Right renal pelvis (tissue), 4 donors: ENCODE measurements at places on chromosomes 7 and 10.

DNA sequence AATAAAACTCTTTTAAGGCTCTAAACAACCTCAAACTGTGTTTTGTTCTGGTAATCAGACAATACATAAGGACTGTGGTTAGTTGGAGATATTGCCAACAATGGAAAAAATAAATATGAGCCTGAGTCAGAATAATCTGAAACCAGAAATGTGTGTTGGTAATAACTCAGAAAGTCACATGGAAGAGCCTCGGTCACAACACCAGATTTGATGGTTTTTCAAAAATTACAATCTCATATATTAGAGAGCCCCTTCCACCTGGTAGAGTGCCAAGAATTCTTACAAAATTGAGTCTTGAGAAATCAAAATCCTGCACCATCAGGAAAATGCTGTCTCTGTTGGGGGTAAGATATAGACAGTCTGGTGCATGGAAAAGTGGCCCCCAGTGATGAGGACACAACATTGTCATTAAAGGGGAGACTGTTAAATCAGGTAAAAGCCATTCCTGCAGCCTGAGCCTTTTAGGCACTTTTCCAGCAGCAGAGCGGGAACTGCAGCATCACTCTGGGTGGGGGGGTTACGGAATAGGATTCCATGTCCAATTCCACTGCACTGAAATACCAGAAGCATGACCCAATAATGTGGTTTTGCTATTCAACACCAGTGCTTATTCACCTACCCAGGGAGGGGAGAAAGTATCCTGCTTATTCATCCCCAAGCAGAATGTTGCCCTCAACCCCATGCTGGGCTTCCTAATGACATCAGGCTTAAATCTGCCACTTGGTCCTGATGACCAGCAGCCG is 9.5 kb upstream of the ADAM12 start:
- no peak for DNase-seq

- no peak for DNase-seq
Measured at GRCh38 chr7:158811894-158812293, 17.4 kb downstream of the ESYT2 start.

GRCh38 chr7:85695041-85695440 is 508.2 kb upstream of the SEMA3D start:
- DNase-seq: no peak

GRCh38 chr10:60883187-60883586 is 60.8 kb downstream of the RHOBTB1 start:
- no peak for DNase-seq

DNA sequence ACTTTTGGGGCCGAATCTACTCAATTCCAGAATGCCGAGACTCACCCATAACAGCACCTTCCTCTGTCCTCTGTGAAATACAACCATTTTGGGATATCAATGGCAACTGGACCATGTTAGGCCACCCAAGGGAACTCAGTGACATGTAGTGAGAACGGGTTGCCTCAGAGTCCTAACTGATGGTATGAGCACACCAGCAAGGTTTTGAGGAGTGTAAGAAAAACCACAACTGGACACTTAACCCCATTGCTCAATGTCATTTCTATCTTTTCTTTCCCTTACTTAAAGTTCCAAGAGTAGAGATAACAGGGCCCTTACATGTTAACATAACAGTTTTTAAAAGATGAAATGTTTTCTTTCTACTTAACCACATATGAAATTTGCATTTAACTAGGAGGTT is 67.1 kb downstream of the TNS3 start:
- DNase-seq: no peak
